ENCODE measurements at places on chromosomes 7 and 10.

- DNase-seq = peak; percentile 42
These were observed 17.3 kb upstream of the BLOC1S2 start for GRCh38 chr10:100303724-100304319.

DNA sequence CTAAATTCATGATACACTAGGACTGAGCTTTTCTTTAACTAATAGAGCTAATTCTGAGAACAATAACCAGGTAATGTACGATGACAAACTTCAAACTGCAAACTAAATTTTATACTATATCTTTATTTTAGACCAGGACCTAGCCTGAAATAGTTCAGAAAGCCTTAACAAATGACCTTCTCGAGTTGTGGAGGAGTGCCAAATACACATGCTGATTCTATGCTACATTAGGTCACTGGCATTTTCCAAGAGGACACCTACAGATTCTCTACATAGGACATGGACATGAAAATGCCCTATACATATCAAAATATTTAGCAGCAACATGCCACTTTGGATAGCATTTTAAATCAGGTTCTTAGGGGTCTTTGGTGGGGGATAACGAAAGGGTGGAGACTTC lies 44.0 kb upstream of the LRRTM3 start:
- no peak for DNase-seq

DNA sequence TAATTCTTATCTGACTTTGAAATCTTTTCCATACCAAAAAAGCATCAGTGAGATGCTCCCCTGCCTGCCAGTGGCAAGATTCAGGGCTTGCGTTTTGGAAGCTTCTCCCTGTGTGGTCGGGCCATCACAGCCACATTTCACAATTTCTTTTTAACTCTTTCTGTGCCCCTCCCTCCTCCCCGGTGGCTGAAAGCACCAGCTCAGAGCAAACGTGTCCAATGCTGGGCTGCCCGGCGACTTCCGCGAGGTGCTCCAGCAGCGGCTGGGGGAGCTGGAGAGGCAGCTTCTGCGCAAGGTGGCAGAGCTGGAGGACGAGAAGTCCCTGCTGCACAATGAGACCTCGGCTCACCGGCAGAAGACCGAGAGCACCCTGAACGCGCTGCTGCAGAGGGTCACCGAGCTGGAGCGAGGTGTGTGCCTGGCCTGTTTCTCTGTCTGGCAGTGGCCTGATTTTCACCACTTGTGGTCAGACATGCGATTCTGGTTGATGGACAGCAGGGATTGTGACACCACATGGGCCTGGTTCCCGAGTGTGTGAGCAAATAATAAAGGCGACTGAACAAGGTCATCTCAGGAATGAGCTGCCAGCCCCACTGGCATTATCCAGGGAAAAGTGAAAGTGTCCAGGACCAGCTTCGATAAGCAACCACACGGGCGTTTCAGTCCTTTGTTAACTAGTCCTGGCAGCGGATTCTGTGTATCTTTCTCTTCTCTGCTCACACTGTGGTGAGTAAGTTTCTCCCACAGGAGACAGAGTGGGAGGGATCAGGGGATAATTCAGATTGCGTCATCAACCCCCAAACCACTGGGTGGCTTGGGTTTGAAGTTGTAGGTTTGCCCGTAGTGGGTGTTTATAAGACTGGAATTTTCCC lies 2.6 kb downstream of the NPTX2 start:
- no peak for DNase-seq

DNA sequence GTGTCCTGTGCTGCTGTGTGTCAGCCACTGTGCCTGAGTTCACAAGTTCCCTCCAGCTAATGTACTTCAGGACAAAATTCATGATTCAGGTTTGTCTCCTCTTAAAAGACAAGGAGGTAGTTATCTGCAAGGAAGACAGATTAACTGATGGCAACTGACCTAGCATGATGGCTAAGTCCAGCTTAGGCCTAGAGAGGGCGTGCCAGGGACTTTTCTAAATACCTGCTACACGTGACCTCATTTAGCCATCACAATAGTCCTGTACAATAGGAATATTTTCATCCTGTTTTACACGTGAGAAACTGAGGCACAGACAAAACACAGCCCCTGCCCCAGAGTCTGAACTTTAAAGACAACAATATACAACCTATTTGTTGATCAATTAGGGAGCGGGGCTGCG lies 275.7 kb downstream of the XPNPEP1 start:
- no peak for DNase-seq

GRCh38 chr10:79424221-79425073 lies 21.0 kb downstream of the ZCCHC24 start:
- no peak for DNase-seq

- DNase-seq = no peak
These were observed 266.2 kb upstream of the PHF14 start for GRCh38 chr7:10707519-10707918.

DNA sequence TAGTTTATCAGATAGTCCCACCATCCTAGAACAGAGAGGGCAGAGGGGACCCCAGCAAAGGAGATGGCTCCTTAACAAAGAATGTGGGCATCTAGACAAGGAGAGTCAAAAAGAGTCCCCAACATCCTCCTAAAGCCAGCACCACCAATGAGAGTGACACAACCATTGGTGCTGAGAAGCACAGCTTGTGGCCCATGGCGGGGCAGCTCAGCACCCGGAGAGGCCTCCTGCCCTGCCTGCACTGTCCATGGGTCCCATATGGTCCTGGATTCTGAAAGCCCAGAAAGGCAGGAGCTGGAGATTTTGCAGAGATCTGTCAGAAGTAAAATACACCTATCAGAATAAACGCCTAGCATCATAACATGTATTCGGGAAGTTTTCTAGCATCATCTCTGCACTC lies 311.8 kb upstream of the ZNF32 start:
- no peak for DNase-seq

GRCh38 chr10:88116481-88116880 lies 253.1 kb downstream of the PTEN start:
- no peak for DNase-seq

DNA sequence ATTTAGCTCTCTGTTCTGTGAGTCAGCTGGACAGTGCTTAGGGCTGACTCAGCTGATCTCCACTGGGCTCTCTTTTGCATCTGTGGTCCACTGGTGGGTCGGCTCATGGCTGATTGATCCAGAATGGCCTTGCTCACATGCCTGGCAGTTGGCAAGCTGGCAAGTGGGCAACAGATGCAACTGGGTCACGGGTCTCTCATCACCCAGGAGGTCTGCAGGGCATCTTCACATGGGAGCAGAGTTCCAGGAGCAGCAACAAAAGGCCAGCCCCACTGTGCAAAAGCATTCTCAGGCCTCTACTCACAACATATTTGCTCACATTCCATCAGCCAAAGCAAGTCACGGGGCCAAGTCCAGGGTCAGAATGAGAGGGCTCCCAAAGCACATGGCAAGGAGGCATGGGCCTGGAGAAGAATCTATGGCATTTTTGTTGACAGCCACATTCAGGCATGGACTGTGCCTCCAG lies 98.8 kb downstream of the OAT start:
- DNase-seq = no peak

DNA sequence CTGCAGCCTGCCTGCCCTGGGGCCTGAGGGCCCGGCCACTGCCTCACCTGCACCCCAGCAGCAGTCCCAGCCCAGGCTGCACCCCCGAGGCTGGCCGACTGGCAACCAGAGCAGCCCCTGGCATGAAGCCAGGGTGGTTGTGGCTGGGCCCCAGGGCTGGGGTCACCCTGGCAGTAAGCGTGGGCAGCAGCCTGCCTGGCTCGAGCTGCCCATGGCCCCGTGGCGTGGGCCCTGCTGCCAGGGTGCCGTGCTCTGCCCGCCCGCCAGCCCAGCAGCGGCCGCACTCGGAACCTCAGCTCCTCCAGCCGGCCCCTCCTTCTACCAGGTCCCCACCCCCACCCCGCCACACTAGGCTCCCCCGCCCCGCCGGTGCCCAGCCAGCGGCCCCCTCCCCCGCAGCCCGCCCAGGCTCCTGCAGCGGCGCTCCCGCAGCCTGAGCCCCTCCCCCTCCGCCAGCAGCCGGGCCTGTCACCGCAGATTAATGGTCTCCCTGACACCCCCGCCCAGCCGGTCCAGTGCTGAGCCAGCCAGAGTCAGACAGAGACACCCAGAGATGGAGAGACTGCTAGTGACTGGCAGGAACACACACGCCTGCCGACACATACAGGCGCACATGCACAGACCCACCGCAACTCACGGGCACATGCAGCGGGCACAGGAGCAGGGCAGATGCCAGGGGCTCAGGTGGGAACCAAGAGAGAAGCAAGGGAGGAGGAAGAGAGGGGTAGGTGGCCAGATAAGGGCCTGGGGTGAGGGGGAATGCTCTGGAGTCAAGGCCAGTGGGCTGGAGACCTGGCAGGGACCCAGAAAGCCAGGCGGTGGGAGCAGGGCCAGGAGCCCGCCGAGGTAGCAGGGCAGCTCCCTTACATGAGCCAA lies 22.4 kb downstream of the KCNH2 start:
- no peak for DNase-seq

DNA sequence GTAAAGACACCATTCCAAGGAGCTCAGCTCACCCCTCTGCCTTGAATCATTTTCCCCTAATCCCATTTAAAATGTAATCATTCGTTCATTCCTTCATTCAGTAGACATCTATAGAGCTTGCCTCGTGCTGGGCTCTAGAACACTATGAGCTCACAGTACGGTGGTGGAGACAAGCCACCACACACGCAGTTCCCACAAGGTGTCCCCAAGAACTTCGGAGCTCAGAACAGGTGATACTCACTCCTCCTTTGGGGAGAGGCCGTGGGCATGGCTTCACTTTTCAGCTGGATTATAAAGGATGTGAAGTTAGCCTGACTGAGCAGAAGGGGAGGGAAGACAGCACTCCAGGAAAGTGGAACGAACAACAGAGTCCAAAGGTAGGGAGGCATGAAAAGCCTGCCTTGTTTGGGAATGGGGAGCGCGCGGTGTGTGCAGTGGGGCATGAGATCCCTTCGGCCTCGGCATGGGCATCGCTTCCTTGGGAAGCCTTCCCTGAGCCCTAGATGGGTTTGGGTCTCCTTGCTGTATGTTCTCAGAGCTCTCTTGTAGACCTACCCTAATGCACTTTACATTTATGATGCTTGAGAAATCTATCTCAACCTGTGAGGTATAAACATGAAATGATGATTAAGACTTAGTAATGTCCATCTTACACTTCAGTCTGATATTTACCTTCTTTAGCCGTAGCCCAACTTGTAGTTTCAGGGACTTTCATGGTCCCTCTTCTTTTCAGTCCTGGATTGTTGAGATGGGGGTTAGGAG lies 809 bp upstream of the OGA start:
- DNase-seq = no peak

DNA sequence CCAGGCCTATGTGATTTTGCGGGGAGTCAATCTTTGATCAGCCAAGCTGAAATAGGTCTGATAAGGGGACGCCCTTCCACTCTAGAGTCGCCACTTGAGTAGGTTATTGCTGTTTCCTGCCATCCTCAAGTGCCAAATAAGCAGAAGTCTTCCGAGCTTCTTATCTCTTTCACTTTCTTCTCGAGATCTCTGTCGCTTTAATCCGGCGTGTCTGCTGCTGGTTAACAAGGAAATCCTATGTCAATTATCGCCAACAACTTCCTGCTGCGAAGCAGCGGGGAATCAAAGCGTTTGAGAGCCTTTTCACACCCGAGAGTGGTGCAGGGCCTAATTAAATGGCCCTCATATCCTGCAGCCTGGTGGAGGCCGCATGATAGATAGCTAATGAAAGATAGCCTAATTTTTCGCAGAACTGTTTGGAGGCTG lies 215.9 kb downstream of the RAB11FIP2 start:
- DNase-seq = no peak

- DNase-seq = no peak
These were observed 74.1 kb downstream of the RUNDC3B start for GRCh38 chr7:87702326-87702725.

- no peak for DNase-seq
These were observed 7.1 kb upstream of the ZMIZ1 start for GRCh38 chr10:79061441-79062315.

DNA sequence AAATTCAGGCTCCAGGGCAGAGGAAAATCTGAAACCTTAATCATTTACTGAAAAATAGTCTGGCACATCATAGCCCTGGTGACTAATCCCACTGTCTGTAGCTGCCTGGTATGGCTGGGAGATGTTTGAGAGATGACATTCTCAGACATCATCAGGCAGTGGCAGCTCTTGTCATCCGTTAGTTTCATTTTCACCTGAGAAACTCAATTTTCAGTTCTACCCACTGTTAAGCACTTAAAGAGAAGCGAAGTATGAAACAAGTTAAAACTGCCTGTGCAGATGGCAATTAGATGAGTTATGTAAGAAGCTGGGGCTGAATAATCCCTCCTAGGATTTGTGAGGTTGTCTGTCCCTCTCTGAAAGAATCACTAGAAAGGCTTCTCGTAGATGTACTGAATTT lies 150.2 kb downstream of the NSUN6 start:
- DNase-seq = no peak

- no peak for DNase-seq
These were observed 285.0 kb downstream of the CALN1 start for GRCh38 chr7:72127136-72127535.

DNA sequence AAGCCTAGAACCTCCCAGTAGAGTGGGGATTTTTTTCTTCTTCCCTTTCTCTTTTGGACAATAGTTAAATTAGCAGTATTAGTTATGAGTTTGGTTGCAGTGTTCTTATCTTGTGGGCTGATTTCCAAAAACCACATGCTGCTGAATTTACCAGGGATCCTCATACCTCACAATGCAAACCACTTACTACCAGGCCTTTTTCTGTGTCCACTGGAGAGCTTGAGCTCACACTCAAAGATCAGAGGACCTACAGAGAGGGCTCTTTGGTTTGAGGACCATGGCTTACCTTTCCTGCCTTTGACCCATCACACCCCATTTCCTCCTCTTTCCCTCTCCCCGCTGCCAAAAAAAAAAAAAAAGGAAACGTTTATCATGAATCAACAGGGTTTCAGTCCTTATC lies 5.4 kb downstream of the OPN1SW start:
- no peak for DNase-seq

GRCh38 chr7:131400681-131401176 lies 73.1 kb downstream of the MKLN1 start:
- no peak for DNase-seq

DNA sequence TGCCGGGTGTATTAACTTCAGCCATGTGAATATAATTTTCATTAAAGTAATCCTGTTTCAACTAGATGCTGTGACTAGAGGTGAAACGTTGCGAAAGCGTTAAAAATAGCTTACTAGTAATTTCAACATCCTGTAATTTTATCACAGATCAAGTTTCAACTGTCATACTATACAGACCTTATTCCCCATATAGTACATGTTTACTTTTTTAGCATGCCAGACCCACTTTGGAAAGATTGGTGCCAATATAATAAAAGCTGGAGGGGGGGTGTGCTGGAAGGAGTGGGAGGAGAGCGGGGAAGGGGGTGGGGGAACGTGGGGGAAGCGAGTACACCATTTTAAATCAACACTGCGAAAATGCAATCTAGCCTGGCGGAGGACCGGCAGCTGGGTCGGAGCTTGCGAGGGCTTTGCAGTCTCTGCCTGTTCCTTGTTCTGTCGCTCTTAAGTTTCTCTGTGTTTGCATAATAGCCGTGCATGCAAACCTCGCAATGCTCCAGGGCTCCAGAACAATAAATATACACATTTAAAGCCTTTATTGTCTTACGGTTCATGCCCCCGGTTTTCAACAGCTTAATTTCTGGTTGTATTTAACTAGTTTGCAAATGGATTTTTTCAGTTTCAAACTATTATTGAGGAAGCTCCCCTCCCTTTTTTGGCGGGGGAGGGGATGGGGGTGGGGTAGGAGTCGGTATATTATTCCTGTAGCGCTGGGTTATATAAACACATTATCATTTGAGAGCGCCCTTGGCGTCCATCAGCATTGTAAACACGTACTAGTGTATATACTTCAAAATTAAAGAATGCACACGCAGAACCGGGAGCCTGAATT lies 1.3 kb upstream of the ARID5B start:
- DNase-seq = peak; percentile 87

All from B cell (primary cell).